ENCODE measurements at places on chromosomes 12 and 14. TPM values are rescaled to one million over a fixed set of nuclear protein-coding genes. Genes with fewer than 3 reads are reported as not detected.

GRCh38 chr12:100279607-100280244, 12.7 kb downstream of the SCYL2 start:
- no peak for DNase-seq

- no peak for DNase-seq
These were observed 225.6 kb downstream of the VRK1 start for GRCh38 chr14:97022741-97023140.

DNA sequence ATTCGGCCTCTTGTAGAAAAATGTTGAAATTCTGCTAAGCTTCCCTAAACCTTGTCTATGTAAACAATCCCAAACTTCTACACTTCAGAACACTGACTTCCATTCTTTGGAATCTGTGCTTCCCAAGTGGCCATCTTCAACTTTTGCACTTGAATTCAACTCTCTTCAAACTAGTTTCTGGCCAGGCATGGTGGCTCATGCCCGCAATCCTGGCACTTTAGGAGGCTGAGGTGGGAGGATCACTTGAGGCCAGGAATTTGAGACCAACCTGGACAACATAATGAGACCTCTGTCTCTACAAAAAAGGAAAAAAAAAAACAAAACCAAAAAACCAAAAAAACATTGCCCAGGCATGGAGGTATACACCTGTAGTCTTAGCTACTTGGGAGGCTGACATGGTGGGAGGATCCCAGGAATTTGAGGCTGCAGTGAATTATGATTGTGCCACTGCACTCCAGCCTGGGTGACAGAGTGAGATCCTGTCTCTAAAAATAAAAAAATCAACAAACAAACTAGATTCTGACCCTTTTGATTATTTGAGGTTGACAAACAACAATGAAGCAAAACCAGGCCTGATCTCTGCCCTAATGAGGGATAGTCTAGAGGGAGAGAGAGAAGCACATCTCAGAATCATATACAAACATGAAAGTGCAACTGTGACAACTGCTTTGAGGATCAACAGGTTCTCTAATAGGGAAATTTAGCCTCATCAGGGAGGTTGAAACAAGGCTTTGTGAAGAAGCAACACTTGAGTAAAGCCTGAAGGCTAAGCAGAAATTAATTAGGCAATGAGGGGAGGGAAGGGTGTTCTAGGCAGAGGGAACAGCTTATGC, 11.6 kb upstream of the C12orf75 start:
- DNase-seq = no peak

DNA sequence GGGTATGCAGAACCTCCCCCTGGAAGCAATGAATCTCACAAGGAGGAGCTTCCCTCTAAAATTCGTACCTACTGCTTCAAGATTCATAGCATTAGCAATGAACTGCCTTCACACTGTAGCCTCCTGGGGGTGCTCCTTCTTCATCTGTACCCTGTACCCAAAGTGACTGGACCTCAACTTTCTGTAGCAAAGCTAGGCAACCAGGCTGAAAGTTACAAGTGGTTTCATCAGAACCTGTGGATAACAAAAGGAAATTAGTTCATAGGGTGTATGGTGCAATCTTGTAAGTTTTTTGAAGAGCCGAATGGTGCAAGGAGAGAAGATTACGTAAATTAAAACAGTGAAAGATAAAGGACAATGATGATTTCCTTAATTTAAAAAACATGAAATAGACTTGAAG, 1541.7 kb upstream of the FLRT2 start:
- no peak for DNase-seq

DNA sequence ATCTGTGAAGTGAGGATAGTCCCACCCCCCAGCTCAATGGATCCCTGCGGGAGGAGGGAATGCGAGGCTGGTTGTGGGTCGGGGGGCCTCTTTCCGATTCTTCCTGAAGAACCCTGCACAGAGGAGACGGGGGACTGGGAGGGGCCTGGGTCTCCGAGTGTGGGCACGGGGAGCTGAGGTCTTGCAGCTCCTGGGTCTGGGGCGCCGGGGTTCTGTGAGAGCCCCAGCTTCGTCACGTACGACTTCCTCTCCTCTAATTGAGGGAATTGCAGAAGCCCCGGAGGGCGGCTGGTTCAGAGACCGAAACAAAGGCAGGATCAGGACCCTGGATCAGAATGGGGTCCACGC, 66.6 kb downstream of the DIO3 start:
- DNase-seq = no peak

The GPRC5D gene
- not detected for total RNA-seq

The SOX5 gene
- 13.7 TPM for total RNA-seq

The TAMALIN gene
- 3.3 TPM for total RNA-seq
